Activated CD8-positive, alpha-beta memory T cell treated with anti-CD3 and anti-CD28 coated beads for 1 hour (primary cell): ENCODE measurements at places on chromosomes 11 and 22.

DNA sequence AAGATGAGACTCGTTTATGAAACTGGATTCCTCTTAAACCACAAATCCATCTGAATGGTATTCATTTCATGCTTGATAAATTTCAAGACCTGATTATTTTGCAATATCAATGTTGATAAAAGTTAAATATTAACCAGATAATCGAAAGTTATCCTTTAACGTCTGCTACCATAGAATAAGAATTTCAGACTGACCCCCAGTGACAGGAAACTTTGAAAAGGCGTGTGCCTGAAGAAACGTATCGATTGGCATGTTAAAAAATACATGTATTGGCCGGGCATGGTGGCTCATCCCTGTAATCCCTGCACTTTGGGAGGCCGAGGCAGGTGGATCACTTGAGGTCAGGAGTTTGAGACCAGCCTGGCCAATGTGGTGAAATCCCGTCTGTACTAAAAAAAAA is 13.9 kb downstream of the SCGB1A1 start:
- no peak for DNase-seq

- DNase-seq = no peak
Observed at GRCh38 chr11:104003491-104003890, 32.9 kb upstream of the DDI1 start.

DNA sequence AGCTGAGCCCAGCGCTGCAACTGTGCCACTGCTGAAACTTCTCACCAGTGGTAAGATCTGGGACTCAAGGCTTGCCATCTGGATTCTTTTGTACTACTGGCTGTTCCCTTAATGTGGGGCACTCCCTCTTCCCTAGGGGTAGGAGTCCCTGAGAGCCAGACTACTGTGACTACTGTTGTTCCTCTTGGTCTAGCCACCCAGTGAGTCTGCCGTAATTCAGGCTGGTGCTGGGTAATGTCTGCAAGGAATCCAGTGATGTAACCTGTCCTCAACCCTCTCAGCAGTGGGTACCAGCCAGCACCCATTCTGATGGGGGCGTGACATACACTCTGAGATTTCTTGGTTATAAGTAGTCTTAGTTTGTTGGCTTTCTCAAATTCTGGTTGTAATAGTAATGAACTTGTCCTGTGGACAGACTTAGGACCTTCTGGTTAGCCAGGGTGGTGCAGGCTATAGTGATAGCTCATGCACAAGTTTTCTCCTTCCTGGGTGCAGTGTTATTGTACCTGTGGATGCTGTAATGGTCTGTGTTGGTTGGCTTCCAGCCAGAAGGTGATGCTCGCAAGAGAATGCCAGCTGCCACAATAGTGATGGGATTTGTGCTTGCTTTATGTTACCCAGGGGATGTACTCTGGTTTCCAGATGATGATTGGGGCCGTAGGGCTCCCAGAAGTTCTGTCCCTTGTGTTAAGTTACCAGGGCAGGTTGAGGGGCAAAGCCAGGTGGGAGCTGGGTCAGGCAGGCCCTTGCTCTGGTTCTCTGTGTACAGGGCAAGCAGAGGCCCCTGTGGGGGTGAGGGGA is 65.5 kb downstream of the ARHGAP42 start:
- no peak for DNase-seq

- no peak for DNase-seq
Observed at GRCh38 chr11:57798905-57799559, 37.4 kb downstream of the CTNND1 start.

GRCh38 chr11:100730266-100730665 is 43.2 kb downstream of the ARHGAP42 start:
- no peak for DNase-seq

- DNase-seq = no peak
Observed at GRCh38 chr11:31813391-31814175, 2.5 kb upstream of the PAX6 start.

DNA sequence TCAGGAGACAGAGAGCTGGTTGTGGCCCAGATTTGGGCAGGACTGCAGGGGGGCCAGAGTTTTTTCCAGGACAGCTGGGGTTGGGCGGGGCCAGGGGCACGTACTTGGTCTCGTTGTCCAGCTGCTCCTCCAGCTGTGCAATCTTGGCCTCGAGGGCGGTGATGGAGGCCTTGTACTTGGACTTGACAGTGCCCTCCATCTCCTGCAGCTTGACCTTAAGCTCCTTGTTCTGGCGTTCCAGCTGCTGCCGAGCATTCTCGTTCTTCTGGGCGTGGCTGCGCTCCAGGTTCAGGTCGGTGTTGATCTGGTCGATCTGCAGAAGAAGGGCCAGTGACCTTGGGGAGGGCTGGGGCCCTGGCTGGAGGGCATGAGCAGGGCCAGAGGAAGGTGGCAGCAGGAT is 32.1 kb downstream of the APOL1 start:
- no peak for DNase-seq

- no peak for DNase-seq
Observed at GRCh38 chr11:124297921-124298320, 15.8 kb downstream of the OR8D1 start.

GRCh38 chr11:113387605-113388211 is at the start of gene ANKK1:
TSS of gene ANKK1 (plus strand) at chr11:113387779. CDS start at chr11:113387885, 106 bp downstream.
- DNase-seq = no peak

DNA sequence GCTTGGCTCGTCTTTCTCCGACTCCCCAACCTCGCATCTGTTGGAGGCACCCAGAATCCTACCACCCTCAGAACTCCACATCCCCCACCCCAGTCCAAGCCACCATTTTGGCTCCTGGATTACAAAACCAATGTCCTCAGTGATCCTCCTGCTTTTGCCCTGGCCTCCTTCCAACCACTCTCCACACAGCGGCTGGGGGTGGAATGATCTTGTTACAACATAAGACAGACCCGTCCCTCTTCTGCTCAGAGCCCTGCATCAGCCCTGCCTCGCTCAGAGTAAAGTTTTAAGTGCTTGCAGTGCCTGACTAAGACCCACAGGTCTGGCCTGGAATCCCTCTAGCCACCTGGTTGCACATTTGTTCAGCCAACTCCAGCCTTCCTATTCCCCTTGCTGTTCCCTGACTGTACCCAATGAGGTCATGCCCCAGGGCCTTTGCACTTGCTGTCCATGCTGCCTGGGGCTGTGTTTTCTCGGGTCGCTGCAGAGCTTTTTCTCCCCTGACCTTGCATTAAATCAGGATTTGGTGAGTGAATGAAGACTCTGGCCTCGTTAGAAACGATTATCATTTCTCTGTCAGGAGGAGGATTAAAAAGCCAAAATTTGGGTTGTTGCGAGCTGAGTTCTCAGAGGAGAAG is 67.3 kb downstream of the IGF2 start:
- DNase-seq = no peak

GRCh38 chr22:23243006-23243573 is 62.8 kb downstream of the BCR start:
- DNase-seq = no peak

- no peak for DNase-seq
Observed at GRCh38 chr11:45652781-45653180, 12.6 kb downstream of the CHST1 start.

- DNase-seq = no peak
Observed at GRCh38 chr22:31086703-31087330, 5.7 kb downstream of the SMTN start.
